OCI-M1 (cell line): ENCODE measurements at places on chromosomes 4 and X.

GRCh38 chr4:176150356-176150682 lies 45.1 kb downstream of the SPATA4 start:
- peak; percentile 73 for DNase-seq

GRCh38 chr4:10809905-10810304 lies 125.3 kb upstream of the CLNK start:
- DNase-seq: no peak

GRCh38 chr4:147409350-147409749 lies 71.5 kb upstream of the EDNRA start:
- no peak for DNase-seq

DNA sequence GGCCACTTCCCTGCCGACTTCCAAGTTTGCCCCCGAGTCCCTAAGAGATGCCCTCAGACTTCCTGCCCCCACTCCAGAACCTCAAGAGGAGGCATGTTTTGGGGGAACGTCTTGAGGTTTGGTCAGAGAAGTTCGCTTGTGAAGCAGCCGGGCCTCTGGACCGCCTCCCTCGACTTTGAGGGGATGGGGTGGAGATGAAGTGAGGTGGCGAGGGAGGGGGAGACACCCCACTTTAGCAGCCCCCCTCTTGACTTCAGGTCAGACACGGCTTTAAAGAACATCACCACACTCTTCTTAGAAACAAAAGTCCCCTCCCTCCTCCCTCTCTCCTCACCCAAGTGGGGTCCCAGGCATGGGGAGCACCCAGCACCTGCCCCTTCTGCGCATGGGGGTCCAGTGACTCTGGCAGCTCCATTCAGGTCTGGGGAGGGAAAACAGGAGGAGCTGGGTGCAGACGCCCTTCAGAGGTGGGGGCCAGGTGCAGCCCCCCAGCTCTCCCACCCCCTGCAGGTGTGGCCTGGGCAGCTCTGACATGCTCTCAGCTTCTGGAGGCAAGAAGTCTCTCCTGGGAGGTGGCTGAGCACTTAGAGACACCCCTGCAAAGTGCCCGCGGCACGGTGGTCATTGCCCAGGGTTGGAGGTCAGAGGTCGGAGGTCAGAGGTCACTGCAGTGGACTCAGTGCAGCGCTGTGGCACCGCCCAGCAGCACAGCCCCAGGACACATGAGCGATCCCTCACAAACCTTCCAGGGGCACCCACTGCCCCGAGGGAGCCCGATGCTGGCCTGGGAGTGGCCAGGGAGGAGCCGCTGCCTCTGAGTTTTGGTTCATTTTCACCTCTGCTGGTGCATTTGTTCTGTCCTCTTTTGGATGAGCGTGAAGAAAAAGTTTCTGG lies 108.8 kb downstream of the CPZ start:
- no peak for DNase-seq

DNA sequence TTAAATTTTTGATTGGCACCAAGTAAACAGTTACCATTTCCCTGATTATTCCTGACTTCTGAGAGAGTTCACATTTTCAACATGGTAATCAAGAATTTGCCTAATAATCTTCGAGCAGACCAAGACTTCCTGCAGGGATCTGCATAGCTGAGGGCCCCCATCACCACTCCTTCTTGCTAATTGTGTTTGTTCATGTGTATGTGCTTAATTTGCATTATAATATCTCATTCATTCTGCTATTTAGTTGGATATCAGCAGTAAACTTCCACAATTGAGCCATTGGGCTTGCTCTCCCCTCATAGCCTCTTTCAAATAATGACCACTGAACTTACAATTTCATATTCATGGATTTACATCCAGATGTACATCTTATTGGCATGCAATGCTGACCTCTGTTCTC lies 292.5 kb downstream of the SPATA18 start:
- no peak for DNase-seq

DNA sequence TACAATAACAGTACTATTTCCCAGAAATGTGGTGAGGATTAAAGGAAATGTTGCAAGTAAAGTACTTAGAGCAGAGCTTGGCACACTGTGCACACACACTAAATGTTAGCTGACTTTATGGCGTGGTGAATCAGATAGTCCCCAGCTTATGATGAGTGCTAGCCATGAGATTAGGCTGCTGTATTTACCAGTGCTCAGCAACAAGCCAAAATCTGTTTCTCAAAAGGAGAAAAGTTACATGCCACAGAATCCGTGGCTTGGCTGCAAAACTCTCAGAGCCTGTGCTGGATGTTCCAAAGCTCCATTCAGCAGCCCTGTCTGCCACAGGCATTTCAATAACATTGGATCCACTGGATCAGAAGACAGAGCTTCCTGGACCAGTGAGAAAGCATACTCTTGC lies 12.8 kb upstream of the STBD1 start:
- DNase-seq: peak; percentile 77

- DNase-seq: peak; percentile 68
Observed at GRCh38 chr4:140099983-140100382, 54.0 kb downstream of the MAML3 start.

GRCh38 chr4:20370274-20370673 lies 118.6 kb downstream of the SLIT2 start:
- DNase-seq: no peak

DNA sequence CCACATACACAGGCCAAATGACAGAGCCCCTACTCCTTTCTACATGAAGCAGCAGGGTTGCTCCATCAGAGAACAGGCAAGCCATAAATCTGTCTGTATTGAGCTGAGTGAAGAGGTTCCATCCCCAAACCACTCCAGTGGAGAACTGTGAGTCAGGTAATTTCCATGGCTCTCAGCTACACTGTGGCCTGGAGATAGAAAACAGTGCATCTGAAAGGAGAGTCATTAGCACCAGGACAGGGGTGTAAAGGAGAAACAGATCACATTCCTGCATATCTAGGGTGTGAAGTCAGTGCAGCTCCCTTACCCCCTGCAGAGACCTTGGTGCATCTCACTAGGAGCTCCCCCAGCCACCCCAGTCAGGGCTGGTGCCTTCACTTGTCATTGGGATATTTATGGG lies 314.7 kb downstream of the CHIC1 start:
- no peak for DNase-seq

DNA sequence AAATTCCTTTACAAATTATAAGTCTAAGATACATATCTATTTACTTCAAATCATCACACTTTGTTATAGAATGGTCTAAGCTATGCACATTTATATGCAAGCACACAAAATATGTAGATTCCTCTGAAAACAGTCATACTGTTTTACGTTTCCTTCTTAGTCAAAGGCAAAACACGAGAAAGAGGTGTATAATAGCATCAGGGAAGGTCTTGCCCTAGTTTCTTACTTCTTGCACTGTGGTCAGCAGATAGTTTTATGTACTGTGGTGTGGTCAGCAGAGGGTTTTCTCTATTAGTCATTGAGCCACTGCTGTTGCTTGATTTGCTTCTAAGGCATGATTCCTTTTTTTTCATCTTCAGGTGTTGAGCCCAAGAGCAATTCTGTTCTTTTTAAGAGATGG lies 117.7 kb downstream of the ADAM29 start:
- no peak for DNase-seq

GRCh38 chrX:82458207-82458754 lies 1049.8 kb upstream of the POU3F4 start:
- no peak for DNase-seq

- no peak for DNase-seq
Observed at GRCh38 chr4:48255959-48256342, 13.7 kb downstream of the TEC start.

DNA sequence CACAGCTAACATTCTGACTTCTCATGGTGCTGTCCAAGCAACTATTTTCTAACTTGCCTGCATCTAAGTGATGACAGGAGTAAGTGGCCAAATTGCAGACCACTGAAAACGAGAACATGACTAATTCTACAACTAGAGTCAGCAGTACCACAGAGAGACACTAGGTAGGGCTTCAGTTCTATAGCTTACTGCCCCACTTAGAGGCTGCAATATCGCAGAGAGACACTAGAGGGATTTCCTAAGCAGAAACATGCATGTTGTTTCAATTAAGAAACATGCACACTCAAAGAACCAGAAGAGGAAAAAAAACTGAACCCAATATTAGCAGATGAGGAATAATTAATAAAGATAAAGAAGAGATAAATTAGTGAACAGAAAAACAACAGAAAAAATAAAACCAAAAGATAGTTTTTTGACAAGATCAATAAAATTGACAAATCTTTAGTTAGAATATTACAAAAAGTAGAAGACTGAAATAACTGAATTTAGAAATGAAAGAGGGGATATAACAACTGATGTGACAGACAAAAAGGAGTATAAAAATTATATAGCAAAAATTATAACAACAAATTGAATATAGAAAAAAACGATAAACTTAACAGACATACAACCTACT lies 100.8 kb downstream of the SPIN4 start:
- DNase-seq: no peak

DNA sequence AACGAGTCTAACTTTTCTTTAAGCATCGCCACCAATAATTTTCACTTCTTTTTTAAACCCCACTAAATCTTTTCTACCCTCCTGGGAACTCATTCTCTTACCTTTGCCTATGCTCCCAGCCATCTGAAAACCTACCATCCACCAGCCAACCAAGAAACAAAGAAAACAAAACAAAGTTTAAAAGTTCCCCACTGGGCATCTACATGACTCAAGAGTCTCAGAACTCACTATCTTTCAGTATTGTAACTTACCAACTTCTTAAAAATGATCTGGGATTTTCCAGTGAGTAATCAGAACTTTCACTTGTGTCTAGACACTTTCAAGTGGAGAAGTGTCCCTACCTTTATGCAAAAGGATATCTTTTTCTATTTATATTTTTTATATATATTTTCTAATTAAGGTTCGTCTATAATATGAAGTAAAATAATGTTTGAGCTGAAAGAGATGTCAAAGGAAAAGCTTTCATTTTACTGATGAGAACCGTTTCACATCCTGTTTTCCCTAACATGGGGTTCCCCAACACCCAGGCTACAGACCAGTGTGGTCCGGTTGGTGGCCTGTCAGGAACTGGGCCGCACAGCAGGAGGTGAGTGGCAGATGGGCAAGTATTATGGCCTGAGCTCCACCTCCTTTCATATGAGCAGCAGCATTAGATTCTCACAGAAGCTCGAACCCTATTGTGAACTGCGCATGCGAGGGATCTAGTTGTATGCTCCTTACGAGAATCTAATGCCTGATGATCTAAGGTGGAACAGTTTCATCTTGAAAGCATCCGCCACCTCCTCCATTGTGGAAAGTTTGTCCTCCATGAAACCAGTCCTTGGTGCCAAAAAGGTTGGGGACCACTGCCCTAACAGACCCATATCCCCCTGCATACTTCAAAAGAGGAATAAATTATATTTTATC lies 9.8 kb upstream of the TIGD2 start:
- DNase-seq: no peak

DNA sequence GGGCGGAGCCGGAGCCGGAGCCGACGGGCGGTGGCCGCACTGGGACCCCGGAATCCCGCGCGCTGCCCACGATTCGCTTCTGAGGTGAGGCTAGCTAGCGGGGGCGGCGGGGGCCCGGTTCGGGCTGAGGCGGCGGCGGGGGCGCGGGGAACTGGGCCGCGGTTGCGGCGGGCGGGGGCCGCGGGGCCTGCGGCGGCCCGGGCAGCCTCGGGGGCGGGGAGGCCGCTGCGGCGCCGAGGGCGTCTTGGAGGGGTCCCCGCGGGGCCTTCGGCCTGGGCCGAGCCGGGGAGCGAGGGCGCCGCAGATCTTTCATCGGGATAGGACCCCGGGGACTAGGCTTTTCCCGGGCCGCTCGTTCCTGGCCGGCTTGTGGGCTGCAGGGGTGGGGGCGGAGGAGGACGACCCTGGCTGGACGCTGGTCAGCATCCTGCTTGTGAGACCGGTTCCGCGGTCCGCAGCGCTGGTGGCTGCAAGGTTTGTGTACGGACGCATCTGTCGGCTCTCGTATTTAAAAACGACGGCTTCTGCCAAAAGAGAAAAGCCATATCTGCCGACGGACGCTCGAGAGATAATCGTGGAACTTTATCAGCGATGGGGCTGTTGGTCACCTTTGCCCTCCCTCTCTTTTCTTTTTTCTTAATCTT lies 419 bp downstream of the ADD1 start:
- peak; percentile 47 for DNase-seq

- no peak for DNase-seq
Observed at GRCh38 chr4:181213551-181213950, 1029.7 kb upstream of the TENM3 start.

DNA sequence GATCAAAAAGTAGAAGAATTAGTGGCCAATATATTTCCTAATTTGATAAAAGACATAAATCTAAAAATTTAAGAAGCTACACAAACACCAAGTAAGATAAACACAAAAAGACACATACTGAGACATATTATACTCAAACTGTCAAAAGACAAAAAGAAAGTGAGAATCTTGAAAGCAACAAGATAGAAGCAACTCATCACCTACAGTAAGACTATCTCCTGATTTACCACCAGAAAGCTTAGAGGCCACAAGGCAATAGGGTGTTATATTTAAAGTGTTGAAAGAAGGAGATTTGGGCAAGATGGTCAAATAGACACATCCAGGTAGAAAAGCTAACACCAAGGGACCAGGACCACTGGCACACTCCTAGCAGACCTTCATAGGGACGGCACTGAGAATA lies 79.4 kb downstream of the ITM2A start:
- DNase-seq: no peak

GRCh38 chr4:76199664-76200211 lies 13.9 kb downstream of the SCARB2 start:
- DNase-seq: no peak

DNA sequence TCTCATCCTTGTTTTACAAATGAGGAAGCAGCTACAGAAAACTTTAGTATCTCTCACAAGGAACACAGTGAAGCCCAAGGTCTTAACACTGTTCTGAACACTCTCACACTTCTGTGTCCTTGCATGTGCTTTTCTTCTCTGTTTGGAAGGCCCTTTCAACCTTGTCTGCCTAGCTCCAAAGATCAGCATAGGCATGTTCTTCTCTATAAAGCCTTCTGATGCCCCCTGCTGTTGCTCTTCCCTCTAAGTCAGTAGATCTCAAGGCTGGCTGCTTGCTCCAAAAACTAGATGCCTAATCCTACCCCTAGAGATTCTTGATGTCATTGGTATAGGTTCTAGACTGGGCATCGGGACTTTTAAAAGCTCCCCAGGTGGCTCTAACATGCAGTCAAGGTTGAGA lies 5.9 kb downstream of the APOO start:
- peak; percentile 86 for DNase-seq

DNA sequence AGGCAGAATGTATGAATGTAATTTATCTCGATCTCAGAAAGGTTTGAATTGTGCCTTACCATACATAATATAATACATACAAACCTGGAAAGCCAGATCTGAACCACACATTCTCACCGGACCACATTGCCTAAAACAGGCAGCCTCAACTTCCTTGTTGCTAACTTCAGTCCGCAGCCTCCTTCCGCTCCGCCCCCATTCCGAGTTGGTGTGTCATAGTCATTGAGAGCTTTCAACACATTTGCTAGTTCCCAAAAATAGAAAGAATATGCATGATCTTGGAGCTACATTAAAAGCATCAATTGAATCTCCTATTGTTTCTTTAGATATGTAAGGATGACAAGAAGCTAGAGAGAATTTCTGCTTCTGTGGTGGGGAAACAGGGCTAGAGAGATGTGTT lies 127.2 kb downstream of the ARHGEF9 start:
- DNase-seq: no peak
